ENCODE measurements at places on chromosomes 7 and 10. TPM values are rescaled to one million over a fixed set of nuclear protein-coding genes. Genes with fewer than 3 reads are reported as not detected.

Gene SEPHS1
- 47.7 TPM for total RNA-seq

Gene CXCL12
- 255 TPM for total RNA-seq

Gene SDK1
- 0.72 TPM for total RNA-seq

Gene WNT8B
- not detected for total RNA-seq

Gene INTS1
- total RNA-seq, result 52.8 TPM

Gene PTPRN2
- total RNA-seq, result 4.2 TPM

Gene ZNF488
- total RNA-seq, result not detected

Gene IDE
- total RNA-seq, result 27.1 TPM

Gene HOXA3
- not detected for total RNA-seq

Gene CTNNA3
- not detected for total RNA-seq

Gene GRID2IP
- total RNA-seq, result not detected

All from cardiac atrium fibroblast (primary cell).